ENCODE measurements at places on chromosomes 7 and 10.

GRCh38 chr10:114518401-114519305 lies 114.4 kb upstream of the AFAP1L2 start:
- DNase-seq = no peak

GRCh38 chr10:51124852-51125251 lies 50.6 kb downstream of the PRKG1 start:
- DNase-seq = no peak

- DNase-seq = no peak
These were observed 294.3 kb upstream of the KIAA1217 start for GRCh38 chr10:23914641-23915040.

DNA sequence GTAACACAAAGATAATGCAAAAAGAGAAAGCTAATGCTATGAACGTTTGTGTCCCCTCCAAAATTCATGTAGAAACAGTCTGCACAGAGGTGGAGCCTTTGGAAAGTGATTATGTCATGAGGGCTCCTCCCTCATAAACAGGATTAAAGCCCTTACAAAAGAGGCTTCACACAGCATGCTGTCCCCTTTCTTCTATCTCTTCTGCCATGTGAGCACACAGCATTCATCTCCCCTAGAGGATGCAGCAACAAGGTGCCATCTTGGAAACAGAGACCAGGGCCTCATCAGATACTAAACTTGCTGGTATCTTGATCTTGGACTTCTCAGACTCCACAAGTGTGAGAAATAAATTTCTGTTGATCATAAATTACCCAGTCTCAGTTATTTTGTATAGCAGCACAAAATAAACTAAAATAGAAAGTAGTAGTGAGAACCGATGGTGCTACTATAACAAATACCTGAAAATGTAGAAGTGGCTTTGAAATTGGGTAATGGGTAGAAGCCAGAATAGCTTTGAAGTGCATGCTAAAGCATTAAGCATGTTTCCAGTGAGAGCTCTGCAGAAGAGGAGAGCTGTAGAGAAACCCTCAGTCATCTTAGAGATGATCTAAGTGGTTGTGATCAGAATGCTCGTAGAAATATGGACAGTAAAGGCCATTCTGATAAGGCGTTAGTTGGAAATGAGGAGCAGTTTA lies 108.7 kb downstream of the DNAJC1 start:
- no peak for DNase-seq

GRCh38 chr10:106679314-106679713 lies 485.2 kb downstream of the SORCS1 start:
- DNase-seq = no peak

- no peak for DNase-seq
These were observed 79.3 kb downstream of the INSYN2A start for GRCh38 chr10:127117125-127117524.

- no peak for DNase-seq
These were observed 450.6 kb upstream of the SORCS1 start for GRCh38 chr10:107614939-107615685.

GRCh38 chr7:131104596-131105293 lies 222.9 kb upstream of the MKLN1 start:
- DNase-seq = no peak

GRCh38 chr7:114021135-114021534 lies 102.3 kb upstream of the PPP1R3A start:
- DNase-seq = no peak

GRCh38 chr7:55903985-55904759 lies 16.9 kb downstream of the ZNF713 start:
- no peak for DNase-seq

DNA sequence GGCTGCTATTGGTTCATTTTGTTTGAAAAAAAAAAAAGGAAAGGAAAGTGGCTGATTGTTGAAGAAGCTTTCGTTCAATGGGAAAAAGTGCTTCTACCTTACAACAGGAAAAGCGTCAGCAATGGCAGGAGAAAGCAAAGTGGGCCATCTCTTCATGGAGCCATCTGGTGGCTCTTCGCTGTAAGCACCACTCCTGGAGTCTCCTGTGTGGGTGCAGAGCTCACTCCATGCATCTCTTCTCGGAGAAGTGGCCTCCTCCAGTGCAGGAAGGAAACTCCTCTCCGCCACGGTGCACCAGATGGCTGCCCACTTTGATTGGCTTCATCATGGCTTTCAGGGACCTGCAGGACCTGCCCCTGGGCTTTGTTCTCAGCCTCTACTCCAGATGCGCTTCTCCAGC lies 250.9 kb downstream of the PTEN start:
- no peak for DNase-seq

DNA sequence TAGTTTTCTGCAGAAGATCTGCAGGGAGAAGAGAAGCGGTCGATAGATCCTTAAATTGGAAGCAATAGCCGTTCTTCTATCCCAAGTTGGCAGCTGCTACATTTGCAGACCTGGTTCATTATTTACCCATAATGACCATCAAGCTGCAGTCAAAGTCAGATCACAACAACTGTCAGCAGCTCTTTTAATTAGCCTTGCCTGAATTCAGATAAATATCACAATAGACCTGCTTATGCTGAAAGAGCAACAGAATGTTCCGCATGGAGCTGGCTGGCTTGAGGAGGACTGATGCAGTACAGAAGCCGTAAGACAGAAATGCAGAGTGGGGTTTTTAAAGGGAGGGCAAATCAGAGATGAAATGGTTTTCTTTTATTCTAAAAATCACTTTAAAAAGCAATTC lies 109.4 kb downstream of the HIBADH start:
- no peak for DNase-seq

DNA sequence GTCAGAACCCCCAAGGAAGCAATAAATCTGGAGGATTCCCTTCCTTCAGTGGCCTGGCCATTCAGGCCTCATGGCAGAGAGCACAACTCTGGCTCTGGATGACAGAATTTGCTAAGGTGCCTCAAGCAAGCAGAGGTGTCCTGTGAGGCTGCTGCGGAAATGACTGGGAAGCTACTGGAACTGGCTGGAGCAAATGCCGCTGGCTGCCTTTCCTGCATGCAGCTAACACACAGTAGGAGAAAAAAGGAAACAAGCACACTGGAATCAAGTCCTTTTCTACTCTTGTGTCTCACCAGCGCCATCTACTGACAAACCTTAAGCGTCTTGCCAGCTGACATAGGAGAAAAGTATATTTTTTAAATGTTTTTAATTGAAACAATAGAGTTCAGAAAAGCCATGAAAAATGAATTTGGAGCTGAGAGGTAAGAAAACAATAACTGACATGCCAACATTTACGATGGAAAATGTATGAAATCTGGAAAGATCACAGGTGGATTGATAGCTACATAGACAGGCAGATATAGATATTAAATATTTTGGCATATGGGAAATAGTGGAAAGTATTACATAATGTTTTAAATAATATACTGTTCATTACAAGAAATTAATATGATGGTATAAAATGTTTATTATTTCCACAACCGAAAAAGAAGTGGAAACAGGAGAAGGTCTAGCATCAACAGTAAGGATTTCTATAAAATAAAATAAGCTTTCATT lies 951.6 kb downstream of the ANKRD7 start:
- no peak for DNase-seq

DNA sequence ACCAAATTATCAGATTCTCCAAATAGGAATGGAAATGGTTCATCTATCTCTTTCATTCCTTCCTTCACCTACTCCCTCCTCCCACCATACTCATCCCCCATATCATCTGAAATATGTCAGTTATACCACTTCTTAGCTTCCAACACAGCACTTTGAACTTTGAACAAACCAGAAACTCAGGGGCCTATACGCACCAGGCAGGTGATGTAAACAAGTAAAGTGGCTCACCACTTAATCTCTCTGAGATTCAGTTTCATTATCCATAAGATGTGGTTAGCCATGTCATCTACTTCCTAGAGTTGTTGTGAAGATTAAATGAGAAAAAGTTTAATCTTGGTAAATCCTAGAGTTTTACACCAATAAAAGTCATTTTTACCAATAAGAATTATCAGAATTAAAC lies 65.9 kb upstream of the LRRN3 start:
- no peak for DNase-seq

GRCh38 chr10:66575251-66575855 lies 350.5 kb upstream of the LRRTM3 start:
- no peak for DNase-seq

Data from effector memory CD8-positive, alpha-beta T cell (primary cell).